ENCODE measurements at places on chromosomes 12 and 14.

DNA sequence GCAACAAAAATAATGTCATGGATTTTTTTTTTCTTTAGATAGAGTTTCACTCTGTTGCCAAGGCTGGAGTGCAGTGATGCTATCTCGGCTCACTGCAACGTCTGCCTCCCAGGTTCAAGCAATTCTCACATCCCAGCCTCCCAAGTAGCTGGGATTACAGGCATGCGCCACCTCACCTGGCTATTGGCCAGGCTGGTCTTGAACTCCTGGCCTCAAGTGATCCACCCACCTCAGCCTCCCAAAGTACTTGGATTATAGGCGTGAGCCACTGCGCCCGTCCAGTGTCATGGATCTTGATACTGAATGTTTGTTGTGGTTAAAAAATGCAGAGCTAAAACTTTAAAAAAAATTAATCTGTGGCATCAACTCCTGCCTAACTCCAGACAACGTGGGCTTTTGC lies 107.8 kb upstream of the PTPRB start:
- no peak for DNase-seq

DNA sequence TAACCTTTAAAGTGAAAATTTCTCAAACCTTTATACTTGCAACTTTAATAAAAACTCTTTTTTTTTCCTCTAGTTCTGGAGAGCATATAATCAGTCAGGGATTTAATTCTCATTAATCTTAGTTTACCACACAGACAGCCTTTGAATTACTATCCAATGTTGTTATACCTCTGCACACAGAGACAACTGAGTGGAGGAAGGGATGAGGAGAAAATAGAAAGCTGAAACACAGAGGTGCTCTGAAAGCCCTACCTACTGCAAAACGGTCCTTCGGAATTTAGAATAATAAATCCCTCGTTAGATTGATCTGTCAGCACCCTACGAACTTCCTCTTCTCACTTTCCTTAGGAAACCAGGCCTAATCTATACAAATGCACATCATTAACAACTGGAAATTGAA lies 122.1 kb downstream of the STXBP6 start:
- DNase-seq, result no peak

DNA sequence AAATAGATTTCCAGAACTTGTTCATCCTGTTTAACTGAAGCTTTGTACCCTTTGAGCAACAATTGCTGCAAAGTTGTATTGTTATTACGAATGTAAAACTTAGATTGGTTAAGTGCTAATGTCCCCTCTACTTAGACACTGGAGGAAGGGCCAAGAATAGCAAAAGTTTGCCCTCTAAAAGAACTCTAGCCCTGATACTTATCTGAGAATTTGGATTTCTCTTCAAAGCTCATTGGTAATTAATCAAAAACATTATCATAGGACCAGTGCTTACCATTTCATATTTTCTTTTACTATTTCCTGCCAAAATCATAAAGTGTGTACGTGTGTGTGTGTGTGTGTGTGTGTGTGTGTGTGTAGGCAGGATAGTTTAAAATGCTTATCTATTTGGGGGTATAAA lies 58.2 kb downstream of the LMNTD1 start:
- no peak for DNase-seq

DNA sequence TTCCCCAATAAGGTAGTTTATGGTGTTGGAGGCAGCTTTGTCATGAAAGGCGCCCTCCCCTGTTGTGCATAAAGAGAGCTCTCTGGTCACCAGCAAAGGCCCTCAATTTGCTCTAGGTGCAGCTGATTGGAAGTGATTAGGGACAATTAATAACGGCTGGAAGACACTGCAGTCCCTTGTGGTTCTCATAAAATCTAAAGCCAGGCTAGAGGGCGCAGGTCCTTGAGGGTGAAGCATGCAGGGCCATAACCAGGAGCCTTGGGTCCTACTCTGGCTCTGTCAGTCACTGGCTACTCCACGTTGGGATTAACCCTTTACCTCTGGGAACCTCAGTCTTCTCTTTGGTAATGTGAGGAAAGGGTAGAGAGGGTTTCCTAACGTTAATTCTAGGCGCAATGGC lies 1.9 kb downstream of the DAAM1 start:
- DNase-seq, result no peak

GRCh38 chr12:31232361-31232965 lies 93.5 kb downstream of the SINHCAF start:
- no peak for DNase-seq

DNA sequence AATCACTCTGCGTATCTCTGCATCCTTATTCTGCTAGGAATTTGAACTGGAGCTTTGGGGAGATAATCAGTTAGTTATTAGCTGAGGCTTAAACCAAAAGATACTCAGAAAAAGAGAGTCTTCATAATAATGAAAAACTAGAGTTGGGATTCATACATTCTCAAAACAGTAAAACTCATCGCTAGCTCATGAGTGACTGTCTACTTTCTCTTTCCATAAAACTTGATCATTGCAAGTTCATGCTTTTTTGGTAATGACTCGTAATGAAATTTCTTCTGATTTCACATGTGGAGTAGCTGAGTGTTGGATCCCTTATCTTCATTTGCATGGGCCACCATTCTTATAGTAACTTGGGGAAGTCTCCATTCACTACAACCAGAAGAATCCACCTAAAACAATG lies 397.7 kb downstream of the PDZRN4 start:
- no peak for DNase-seq

GRCh38 chr14:97196336-97196735 lies 399.2 kb downstream of the VRK1 start:
- DNase-seq, result no peak

DNA sequence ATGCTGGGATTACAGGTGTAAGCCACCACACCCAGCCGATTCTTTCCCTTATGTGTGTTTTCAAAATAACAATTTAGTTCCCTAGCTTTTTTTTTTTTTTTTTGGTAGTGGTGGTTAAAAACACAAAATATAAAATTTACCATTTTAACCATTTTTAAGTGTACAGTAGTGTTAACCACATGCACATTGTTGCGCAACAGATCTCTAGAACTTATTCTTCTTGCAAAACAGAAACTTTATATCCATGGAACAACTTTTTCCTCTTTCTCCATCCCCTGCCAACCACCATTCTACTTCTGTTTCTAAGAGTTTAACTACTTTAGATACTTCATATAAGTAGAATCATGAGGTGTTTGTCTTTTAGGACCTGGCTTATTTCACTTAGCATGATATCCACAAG lies 1.1 kb upstream of the NDUFA12 start:
- no peak for DNase-seq

GRCh38 chr12:3107071-3107583 lies 29.9 kb downstream of the TSPAN9 start:
- no peak for DNase-seq

DNA sequence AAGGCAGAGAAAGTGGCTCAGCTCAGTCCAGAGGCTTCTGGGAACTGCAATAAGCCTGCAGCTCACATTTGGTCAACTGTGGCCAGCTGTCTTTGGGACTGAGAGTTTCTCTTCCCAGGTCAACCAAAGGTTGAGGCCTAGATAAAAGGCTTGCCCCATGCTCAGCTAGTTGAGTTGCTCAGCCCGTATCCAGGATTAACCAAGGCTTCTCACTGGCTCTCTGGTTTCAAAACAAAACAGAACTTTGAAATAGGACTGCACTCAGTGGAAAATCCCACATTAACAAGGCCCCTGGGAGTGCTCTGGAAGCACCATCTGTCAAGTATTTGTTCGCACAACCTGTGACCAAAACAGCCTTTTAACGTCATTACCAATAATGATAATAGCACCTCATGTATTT lies 40.3 kb upstream of the NUAK1 start:
- DNase-seq, result no peak

DNA sequence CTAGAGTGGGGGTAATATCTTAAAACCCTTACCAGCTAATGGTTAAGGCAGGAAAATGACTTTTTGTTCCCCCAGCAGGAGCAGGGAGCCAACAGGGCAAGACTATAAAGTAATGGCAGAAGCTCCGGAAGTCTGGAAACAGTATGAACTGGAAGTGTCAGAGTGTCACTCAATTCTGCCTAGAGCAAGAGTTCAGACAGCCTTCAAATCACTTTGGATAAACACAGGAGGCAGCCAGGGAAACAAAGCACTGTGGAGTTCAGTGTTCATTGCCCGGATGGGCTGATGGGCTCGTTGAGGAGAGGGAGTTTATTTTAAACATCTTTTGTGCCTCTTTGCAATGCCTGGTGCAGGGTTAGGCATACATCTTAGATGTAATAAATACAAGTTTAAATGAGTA lies 16.5 kb upstream of the DYRK2 start:
- DNase-seq, result no peak

- no peak for DNase-seq
Observed at GRCh38 chr14:24965934-24966578, 83.9 kb downstream of the STXBP6 start.

- no peak for DNase-seq
Observed at GRCh38 chr12:11540615-11541310, 108.7 kb upstream of the ETV6 start.

- DNase-seq, result no peak
Observed at GRCh38 chr12:62372134-62372533, 94.5 kb upstream of the MON2 start.

GRCh38 chr12:24066865-24067264 lies 117.4 kb upstream of the SOX5 start:
- DNase-seq, result no peak

GRCh38 chr14:33646692-33647260 lies 304.1 kb downstream of the EGLN3 start:
- DNase-seq, result no peak

GRCh38 chr12:109116611-109116949 lies 193 bp downstream of the ACACB start:
- DNase-seq, result no peak

DNA sequence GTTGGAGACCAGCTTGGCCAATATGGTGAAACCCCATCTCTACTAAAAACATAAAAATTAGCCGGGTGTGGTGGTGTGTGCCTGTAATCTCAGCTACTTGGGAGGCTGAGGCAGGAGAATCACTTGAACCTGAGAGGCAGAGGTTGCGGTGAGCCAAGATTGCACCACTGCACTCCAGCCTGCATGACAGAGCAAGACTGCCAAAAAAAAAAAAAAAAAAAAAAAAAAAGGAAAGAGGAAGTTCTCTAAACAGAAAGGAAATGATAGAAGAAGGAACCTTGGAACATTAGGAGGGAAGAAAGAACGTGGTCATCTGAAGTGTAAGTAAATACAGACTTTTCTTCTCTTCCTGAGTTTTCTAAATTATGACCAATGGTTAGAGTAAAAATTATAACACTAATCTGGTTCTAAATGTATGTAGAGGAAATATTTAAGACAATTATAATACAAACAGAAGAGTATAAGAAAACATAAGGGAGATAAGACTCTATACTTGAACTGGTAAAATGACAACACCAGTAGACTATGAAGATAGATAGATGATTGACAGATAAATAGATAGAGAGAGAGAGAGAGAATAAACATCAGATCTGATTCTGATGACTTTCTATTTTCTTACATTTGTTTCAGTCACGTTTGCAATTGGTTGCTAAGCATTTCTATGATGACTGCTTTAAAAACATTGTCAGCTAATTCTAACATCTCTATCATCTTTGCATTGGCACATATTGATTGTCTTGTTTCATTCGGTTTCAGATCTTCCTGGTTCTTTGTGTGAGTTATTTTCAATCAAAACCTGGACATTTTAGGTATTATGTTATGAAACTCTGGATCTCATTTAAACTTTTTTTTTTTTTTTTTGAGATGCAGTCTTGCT lies 12.9 kb upstream of the CORO1C start:
- DNase-seq, result no peak

DNA sequence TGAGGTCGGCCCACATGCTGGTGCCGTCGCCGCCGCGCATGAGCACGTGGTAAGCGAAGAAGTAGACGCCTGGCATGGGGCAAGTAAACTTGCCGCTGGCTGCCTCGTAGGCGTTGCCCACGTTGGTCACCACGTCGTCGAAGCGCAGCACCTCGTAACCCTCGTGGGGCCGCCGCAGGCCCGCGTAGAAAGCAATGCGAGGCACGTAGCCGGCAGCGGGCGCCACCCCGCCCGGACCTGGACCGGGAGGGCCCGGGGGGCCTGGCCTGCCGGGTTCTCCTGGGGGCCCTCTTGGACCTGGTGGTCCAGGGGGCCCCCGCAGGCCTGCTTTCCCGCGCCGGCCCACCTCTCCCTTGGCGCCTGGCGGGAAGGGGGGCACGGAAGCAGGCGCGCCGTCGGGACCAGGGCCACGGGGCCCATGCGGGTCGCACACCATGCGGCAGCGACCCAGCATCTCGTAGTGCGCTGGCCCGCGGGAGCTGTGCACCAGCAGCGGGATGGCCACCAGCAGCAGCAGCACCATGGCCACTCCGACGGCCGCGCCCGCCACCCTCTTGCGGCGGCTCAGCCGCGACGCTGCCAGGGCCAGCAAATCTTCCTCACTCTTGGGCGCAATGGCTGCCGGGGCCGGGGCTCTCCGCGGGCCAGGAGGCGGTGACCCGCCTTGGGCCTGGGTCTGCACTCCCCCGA lies 888 bp downstream of the C1QL4 start:
- no peak for DNase-seq

DNA sequence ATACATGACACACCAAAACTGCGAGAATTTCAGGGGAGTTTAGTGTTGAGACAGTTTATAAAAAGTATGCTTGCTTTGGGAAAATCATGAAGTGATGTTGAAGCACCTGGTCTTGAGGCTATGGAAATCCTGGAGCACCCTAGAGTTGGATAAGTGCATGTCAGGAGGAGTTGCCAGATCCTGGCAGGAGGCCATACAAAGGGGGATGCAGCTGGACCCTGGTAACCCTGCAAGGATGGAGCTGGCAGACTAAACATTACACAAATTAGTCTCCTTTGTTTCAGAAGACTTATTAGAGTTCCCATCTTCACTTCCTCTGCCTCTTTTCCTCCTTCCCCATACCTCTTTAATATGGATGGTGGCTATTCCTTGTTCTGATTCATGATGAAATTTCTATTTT lies 907.0 kb downstream of the BCL11B start:
- no peak for DNase-seq

DNA sequence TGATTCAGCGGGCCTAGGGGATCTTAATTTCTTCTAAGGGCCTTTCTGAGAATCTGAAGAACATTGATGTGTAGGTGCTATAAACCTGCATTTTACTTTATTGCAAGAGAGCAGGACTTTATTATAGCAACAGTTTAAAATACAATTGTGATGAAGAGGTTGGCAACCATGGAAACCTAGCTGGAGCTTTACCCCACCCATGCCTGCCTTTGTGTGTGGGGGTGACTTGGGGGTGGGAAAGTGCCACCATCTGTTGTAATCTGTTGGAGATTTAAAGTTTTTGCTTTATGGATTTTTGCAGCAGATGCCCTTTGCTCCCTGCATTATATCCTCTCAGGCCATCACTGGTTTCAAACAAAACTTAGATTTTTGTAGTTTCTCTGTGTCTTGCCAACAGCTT lies 64.6 kb downstream of the ATG14 start:
- no peak for DNase-seq

DNA sequence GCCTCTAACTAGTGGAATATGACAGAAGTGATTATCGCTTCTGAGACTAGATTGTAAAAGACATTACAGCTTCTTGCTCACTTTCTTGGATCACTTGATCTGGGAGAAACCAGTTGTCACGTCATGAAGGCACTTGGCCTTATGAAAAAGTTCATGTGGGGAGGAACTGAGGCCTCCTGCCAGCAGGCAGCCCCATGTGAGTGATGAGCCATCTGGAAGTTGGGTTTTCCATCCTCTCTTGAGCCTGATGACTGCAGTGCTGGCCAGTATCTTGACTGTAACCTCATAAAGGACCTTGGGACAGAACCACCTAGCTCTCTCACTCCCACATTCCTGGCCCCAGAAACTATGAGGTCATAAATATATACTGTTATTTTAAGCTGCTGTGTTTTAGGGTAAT lies 28.0 kb downstream of the TTLL5 start:
- no peak for DNase-seq

- DNase-seq, result no peak
Observed at GRCh38 chr12:81094718-81095360, 17.0 kb downstream of the ACSS3 start.

Measured in mesothelial cell of epicardium (in vitro differentiated cells).